H7 (cell line): ENCODE measurements at places on chromosomes 3 and 15.

DNA sequence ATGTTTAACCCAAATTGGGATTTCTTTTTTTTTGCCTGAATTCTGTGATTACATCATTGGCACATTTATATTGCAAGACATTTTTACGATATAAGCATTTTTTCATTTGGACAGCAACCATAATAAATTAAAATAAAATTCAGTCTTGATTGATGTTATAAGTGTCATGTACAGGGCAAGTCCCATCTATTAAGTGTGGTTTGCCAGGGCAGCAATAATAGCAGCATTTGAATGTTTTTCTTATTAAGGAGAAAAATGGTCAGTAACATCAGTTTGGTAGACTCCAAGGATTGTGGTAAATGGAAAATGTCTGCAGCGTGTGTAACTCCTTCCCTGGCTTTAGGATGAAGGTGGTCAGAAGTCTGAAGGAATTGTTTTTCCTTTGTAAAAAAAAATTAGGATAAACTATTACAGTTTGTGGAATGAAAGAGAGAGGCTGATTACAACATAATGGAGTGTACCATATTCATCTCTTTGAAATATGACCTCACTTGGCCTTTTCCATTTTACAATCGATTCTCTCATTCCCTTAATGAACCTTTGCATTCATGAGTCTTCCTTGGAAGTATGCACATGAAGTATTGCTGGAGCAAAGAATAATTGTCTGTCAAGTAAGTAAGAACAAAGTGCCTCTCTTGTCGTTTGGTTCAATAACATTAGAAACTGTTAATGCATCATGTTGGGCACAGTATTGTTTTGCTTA, 405.4 kb upstream of the THRB start:
- DNase-seq: no peak

DNA sequence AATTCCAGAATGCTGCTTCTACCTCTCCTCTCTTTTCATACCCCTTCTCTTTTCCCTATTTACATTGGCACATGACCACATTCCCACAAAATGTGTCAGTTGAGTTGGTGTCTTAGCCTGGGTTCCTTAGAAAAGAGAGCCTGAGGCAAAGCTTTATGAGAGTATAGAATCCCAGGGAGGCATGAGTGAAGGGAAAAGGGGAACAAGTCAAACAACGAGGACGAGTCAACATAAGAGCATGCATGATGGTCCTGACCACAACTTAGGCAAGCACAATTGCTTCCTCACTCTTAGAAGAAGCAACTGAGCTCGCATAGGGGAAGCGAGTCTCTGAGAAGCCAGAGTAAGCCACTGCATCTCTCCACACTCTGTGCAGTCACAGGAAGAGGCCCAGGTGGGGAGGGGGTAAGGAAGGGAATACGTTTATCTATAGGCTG, 15.4 kb upstream of the ZNF774 start:
- no peak for DNase-seq

DNA sequence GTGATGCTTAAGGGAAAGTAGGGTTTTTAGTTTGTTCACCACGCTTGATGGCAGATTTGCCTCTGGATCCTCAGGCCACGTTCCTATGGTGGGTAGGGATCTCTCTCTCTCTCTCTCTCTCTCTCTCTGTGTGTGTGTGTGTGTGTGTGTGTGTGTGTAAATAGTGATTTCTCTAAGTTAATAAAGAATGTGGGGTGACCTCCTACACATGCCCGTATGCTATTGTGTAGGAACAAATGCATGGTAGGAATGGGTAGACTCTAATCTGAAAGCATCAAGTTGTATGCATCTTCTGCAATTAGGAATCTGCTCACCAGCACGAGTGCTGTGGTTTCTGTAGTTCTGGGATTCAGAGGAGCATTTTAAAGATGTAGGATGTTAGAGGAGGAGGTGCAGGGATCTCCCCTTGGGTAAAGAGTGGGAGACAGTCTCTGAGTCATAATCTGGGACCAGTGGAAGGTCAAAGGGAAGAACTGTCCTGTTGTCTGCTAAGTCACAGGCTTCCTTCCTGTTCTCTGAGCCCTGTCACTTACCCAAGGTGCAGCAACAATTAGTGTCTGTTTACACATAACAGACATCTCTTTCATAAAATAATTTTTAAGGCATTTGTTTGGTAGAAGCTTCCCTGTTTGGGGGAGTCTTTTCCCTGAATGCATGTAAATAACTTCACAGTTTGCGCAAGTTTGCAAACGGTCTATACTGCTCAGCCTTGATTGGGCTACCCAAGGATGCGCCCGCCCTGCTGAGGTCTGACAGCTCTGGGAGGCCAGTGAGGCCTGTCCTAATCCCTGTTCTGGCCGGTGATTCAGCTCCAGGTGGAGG, 139.8 kb downstream of the IGF1R start:
- no peak for DNase-seq

- peak; percentile 43 for DNase-seq
Measured at GRCh38 chr3:54600441-54601204, 327.2 kb downstream of the LRTM1 start.

- DNase-seq: no peak
Measured at GRCh38 chr3:73789825-73790444, 165.2 kb upstream of the PDZRN3 start.

DNA sequence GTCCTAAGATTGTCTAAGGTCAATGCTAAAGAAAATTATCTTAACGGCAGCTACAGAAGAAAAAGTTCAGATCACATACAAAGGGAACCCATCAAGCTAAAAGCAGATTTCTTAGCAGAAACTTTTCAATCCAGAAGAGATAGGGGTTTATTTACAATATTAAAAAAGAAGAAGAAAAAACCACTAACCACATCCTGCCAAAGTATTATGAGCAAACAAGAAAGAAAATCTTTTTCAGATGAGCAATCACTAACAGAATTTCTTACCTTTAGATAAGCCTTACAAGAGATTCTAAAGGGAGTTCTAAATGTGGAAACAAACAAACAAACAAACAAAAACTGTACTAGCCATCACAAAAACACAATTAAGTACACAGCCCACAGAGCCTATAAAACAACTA, 1015.8 kb upstream of the EPHA6 start:
- DNase-seq: no peak

- DNase-seq: no peak
Measured at GRCh38 chr3:141412087-141412935, 44.0 kb downstream of the ZBTB38 start.

GRCh38 chr15:80492409-80492808, 88.2 kb downstream of the ARNT2 start:
- no peak for DNase-seq

DNA sequence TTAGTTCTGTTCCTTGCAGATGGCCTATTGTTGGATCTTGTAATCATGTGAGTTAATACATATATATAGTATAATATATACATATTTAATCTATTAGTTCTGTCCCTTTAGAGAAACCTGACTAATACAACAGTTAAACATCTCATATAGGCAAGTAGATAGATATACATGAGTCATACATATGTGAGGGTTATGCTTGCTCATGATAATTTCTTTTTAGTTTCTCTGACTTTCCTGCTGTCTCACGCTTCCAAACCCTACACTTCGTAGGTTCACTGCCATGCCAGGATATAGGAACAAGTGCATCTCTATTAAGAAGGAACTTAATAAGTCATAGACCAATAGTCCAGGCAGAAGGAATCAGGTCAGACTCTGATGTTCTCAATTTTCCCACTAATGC, 16.8 kb upstream of the CLDN16 start:
- DNase-seq: no peak
